ENCODE measurements at places on chromosomes 11 and 22. TPM values are rescaled to one million over a fixed set of nuclear protein-coding genes. Genes with fewer than 3 reads are reported as not detected.

Gene BMAL1
- 21.0 TPM for total RNA-seq

GRCh38 chr11:84022201-84022600, 736.0 kb upstream of the CCDC90B start:
- peak; percentile 20 for DNase-seq

- DNase-seq, result no peak
These were observed 44.3 kb downstream of the PITPNB start for GRCh38 chr22:27874764-27875163.

DNA sequence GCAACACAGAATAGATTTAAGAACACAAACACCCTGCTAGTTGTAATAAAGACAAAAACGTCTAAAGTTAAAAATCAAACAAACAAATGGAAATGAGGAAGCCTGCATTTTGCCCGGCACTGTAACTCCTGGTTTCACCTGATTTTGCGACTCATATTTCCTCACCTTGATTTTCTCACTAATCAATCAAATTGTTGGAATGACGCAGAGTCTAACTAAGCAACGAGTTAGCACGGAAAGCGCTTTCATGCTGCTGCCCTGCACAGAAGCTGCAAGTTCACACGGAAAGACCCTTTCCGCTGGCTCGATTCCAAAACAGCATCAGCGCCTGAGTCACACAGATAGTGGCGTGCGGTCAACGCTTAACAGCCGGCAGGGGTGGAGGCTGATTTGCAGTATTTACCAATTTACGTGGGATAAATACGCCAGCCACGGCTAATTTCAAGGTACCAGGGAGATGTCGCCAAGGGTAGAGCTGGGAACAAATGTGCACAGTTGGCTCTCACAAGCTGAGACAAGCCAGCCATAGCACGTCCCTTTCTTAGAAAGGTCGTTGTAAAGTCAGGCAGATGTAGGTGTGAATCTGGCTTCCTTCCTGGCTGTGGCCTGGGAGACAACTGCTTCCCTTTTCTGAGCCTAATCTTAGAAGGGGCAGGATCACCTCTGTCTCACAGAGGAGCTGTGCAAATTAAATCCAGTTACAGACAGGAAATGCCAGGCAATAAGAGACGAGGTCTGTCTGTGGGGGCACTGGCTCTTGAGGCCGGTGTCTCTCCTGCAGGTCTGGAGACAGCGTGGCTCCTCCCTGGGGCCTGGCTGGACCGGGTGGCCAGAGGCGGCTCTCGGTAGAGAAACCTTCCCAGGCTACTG, 76.9 kb upstream of the TTLL12 start:
- DNase-seq, result peak; percentile 51

GRCh38 chr11:18974192-18974591, 35.0 kb upstream of the MRGPRX1 start:
- DNase-seq, result no peak

Gene PDGFB
- total RNA-seq, result 5.9 TPM

Gene CST6
- not detected for total RNA-seq

DNA sequence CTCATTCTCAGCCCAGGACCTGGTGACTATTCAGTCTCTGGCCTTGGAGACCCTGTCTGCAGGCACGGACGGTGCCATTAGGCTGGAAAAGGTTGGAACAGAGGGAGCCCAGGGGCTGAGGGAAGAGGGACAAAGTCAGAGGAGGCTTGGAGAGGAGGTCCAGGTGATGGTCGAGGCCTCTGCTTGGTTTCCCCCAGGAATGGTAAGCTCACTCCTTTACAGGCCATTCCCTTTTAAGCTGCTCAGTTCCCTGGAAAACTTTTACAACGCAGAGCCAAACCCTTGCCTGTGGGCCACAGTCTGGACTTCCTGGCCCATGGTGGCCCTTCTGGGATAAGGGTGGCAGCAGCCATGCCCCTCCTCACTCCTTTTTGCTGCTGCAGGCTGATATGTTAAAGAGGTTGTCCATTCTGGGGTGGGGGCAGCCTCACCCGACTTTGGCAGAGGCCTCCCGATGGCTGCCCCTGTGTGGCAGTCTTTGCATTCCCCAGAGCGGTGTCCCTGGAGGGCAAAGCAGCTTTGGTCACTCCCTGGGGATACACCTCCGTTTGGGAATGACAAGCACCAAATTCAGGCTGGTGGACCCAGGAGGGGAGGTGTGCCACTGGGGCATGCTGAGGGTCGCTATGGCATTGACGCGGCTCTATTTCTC, 34.0 kb upstream of the RFPL3 start:
- DNase-seq, result no peak

- DNase-seq, result no peak
These were observed 246.2 kb downstream of the CTTN start for GRCh38 chr11:70644343-70645060.

DNA sequence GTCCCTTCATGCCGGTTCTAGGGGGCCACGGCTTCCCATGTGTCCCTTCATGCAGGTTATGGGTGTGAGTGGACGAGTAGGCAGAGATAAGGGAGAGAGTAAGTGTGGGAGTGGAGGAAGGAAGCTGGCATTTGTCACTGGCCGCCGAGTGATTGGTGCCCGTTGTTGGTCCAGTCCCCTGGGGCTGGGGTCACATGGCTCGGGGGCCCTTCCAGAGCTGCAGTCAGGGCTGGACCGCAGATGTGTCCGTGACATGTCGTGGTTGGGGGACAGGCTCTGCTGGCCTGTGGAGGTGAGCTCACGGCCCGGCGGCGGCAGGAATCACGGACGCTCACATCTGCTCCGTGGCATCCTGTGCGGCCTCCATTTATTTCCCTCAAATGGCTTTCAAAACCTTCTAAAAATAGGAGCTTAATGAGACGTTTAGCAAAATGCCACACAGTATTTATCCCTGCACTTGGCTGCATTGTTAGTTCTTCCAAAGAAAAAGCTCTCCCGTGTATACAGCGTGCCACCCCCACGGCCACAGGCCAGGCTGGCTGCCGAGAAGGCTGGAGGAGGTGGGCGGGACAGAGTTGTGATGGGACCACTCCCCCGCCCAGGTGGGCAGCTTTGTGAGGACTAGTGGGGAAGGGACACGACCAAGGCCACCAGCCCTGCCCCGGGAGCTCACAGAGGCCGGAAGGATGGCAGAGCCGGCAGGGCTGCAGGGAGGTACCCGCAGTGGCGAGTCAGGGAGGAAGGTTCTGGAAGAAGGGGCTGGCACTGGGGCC, 386.7 kb downstream of the TBC1D22A start:
- no peak for DNase-seq

DNA sequence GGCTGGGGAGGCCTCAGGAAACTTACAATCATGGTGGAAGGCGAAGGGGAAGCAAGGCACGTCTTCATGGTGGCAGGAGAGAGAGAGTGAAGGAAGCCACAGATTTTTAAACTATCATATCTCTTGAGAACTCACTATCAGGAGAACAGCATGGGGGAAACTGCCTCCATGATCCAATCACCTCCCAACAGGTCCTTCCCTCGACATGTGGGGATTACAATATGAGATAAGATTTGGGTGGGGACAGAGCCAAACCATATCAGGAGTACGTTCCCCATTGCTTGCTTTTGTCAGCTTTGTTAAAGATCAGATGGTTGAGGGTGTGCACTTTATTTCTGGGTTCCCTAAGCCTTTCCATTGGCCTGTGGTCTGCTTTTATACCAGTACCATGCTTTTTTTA, 53.7 kb upstream of the E2F8 start:
- no peak for DNase-seq

GRCh38 chr22:49936018-49936972, 17.9 kb downstream of the CRELD2 start:
- no peak for DNase-seq

DNA sequence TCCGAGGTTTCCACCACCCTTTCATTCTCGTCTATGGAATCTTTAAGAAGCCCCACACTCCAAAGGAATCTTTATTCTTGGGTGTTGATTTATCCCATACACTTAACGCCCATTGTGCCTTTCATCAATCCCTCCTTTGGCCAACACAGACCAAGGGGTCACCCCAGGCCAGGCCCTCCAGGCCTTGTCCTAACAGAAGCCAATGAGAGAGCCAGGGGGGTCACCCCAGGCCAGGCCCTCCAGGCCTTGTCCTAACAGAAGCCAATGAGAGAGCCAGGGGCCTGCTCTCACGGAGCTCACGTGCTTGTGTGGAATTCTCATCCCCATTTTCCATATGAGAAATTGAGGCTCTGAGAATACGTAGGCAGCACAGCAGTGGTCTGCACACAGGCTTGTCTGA, 47.9 kb upstream of the TIMP3 start:
- no peak for DNase-seq

Gene FXYD6
- total RNA-seq, result 253 TPM

GRCh38 chr11:8149726-8150125, 19.1 kb downstream of the RIC3 start:
- DNase-seq, result no peak

Gene ACR
- total RNA-seq, result not detected

Gene IL10RA
- total RNA-seq, result 7.2 TPM

GRCh38 chr11:113862435-113862834, 12.9 kb downstream of the USP28 start:
- no peak for DNase-seq

DNA sequence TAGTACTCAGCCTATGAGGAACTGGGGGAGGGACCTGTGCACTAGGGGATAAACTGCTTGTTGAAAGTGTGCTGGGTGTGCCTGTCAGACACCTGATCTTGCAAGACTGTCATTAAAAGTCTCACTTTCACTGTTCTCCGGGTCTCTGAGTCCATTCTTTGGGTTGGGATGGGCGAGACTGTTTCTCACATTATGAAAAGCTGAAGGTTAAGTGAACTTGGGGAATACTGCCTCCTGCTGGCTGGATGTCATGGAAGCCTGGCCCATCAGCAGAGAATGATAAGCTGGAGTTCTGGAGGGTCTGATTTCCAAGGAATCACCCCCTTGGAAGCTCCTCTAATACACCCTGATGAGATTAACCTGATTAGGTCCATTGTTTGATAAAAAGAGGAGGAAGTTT, 9.0 kb upstream of the VPREB1 start:
- DNase-seq, result no peak

- DNase-seq, result no peak
These were observed 81.4 kb downstream of the TIMP3 start for GRCh38 chr22:32882774-32883530.

DNA sequence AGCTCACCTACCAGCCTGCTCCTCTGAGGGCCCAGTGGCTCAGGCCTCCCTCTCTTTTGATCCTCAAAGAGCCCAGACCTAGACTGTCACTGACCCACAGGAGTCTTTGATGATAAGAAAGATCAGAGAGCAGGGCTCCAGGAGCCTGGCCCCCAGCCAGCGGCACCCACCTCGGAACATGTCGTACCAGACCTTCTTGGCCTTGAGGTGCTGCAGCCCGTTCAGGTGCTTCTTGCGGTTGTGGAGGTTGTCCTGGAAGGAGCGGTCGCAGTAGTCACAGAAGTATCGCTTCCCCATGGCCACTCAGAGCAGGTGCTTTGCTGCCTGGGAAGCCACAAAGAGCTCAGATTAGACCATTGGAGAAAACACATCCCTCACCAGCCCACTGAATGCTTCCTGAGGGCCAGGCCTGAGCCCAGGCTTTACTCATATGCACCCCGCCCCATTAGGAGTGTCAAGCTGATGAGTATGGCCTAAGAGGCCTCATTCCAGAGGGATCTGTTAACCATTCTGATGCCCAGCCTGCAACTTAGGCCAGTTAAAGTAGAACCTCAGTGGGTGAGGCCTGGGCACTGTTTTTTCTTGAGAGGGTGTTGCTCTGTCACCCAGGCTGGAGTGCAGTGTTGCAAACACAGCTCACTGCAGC, 18.4 kb downstream of the ZMAT5 start:
- no peak for DNase-seq

GRCh38 chr11:6695377-6695776, 12.2 kb upstream of the MRPL17 start:
- DNase-seq, result no peak

DNA sequence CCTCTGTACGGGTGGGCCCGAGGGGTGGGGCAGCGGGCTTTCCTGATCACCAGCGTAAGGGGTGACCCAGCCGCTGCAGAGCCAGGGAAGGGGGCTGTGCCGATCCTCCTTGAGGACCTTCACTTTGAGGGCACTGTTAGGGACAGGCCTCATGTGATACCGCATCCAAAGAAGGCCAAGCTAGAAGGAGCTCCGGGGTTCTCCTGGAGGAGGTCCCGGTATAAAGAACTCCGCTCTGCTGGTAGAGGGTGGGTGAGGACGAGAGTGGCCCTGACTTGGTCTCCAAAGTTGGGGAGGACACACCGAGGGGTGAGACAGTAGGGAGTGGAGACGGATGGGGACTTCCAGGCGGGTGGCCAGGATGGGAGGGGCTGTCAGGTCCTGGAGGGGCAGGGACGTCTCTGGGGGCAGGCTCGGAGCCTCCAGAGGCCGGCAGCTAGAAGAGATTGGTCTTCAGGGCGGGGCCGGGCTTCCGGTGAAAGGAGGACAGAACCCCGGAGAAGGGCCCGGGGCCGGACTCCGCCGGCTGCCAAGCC, 4.6 kb downstream of the PHOX2A start:
- DNase-seq, result no peak

Gene DUSP8
- total RNA-seq, result 5.6 TPM

Gene OR10D3
- total RNA-seq, result not detected

GRCh38 chr11:11981840-11982239, 26.6 kb downstream of the DKK3 start:
- no peak for DNase-seq

Gene MN1
- total RNA-seq, result 24.6 TPM

GRCh38 chr11:62777389-62777788, 6.2 kb downstream of the TAF6L start:
- DNase-seq, result no peak

GRCh38 chr11:94433049-94433448, 31.8 kb upstream of the GPR83 start:
- no peak for DNase-seq

Gene H19
- 1,209 TPM for total RNA-seq
